ENCODE measurements at places on chromosomes 2 and 18.

DNA sequence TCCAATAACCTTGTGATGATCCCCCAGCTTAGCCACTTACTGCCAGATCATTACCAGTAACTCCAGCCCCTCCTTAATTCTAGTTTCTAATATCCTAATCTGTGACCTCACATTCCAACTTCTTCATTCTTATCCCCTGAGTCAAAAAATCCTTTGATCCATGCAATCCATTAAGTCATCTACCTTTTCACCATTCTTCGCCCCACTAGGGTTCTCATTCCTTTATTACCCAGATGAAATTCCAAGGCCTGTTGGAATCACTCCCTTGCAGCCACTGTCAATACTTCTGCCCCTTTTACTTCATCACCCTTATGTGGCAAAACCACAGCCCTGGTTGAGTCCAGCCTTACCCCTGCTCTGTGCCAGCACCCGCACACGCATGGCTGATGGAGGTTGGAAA is 20.3 kb upstream of the IL36G start:
- DNase-seq: no peak

DNA sequence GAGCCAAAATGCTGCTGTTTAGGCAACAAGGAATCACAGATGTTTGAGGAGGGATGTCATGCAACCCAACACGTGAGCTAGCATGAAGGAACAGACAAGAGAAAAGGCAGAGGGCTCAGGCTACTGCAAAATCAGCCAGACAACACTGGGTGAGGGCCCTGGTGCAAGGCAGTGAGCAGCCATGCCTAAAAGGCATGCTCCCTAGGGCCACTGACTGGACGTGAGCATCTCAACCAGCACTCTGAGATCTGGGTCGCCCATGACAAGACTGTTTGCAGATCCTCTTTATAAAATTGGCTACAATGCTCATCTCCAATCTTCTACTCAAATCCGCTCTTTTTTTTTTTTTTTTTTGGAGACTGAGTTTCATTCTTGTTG is 49.1 kb downstream of the KIAA2012 start:
- no peak for DNase-seq

GRCh38 chr18:24019641-24020331 is 5.2 kb downstream of the TTC39C start:
- DNase-seq: no peak

GRCh38 chr2:199588054-199588453 is 130.3 kb upstream of the SATB2 start:
- no peak for DNase-seq

All from NCI-H774 (cell line).